ENCODE measurements at places on chromosomes 6 and 20.
A peak's percentile ranks its signal among the peaks of the same experiment; 100 is the strongest.

DNA sequence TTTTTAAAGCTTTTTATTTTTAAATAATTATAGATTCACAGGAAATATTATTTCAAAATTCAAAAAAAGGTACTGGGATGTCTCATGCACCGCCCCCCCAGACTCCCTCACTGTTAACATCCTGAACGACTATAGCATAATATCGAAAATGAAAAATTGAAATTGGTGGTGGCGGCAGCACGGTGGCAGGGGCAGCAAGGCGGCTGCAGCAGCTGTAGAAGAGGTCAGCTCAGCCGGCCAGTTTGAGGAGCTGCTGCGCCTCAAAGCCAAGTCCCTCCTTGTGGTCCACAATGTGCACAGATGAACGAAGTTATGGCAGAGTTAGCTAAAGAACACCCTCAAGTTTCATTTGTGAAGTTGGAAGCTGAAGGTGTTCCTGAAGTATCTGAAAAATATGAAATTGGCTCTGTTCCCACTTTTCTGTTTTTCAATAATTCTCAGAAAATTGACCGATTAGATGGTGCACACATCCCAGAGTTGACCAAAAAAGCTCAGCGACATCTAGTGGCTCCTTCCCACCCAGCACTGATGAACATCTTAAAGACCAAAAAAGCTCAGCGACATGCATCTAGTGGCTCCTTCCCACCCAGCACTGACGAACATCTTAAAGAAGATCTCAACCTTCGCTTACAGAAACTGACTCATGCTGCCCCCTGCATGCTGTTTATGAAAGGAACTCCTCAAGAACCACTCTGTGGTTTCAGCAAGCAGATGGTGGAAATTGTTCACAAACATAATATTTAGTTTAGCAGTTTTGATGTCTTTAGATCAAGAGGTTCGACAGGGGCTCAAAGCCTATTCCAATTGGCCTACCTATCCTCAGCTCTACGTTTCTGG lies 100.8 kb downstream of the FAM217A start:
- DNase-seq, result peak; percentile 61

DNA sequence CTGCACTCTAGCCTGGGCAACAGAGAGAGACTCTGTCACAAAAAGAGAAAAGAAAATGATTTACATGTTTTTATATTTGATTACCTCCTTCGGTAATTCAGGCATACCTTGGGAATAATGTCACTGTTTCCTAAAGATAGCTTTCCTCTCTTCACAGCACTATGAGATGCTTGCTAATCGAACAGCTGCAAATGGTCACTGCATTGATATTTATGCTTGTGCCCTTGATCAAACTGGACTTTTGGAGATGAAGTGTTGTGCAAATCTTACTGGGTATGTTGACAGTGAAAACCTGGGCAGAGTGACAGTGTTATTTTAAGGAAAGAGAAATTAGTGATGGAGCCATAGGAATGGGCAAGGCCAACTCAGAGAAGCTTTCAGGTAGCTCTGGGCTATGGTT lies 19.6 kb downstream of the SEC23B start:
- DNase-seq, result no peak

DNA sequence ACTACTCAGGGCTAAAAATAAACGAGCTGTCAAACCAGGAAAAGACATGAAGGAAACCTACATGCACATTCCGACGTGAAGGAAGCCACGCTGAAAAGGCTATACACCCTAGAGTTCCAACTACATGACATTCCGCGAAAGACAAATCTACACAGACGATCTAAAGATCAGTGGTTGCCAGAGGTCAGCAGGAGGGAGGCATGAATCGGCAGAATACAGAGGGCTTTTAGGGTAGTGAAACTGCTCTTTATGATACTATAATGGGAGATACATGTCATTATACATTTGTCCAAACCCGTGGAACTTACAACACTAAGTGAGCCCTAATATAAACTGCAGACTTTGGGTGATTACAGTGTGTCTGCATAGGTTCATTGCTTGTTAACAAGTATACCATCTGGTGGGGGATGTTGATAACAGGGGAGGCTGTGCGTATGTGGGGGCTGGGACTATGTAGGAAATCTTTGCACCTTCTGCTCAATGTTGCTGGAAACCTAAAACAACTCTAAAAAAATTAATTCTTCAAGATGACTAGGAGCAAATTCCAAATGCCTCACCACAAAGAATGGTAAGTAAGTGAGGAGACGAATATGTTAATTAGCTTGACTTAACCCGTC lies 132.2 kb upstream of the CDH4 start:
- no peak for DNase-seq

DNA sequence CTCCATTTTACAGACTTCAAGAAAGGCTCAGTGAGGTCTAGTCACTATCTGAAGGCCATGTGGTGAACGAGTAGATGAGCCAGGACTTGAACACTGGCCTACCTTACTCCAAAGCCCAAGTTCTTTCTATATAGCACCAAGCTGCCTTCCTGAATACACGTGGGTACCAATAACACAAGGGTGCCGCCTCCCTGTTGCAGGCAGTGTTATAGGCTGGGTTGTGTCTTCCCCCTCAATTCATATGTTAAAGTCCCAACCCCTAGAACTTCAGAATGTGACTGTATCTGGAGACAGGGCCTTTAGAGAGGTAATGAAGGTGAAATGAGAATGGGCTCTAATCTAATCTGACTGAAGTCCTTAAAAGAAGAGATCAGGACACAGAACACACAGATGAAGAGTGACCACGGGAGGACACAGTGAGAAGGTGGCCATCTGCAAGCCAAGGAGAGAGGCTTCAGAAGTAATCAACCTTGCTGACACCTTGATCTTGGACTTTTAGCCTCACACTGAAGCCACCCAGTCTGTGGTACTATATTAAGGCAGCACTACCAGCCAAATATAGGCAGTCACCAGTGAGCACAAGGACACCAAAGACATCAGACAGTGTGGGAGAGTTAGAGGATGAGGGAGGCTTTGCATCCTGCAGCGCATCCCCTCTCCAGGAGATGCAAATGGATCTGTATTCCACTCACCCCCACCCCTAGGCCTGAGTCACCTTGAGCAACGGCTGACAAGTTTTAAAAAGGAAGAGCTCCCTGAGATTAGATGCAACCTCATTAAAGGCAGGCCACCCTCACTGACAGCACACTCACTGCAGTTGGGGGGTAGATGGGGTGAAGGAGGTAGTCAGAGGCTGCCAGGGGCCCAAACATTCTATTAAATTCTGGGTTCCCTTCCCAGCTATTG lies 40.9 kb upstream of the LYRM2 start:
- no peak for DNase-seq

GRCh38 chr6:74312081-74312480 lies 616.1 kb downstream of the CD109 start:
- DNase-seq, result no peak

GRCh38 chr6:120431841-120432240 lies 902.4 kb downstream of the TBC1D32 start:
- no peak for DNase-seq

DNA sequence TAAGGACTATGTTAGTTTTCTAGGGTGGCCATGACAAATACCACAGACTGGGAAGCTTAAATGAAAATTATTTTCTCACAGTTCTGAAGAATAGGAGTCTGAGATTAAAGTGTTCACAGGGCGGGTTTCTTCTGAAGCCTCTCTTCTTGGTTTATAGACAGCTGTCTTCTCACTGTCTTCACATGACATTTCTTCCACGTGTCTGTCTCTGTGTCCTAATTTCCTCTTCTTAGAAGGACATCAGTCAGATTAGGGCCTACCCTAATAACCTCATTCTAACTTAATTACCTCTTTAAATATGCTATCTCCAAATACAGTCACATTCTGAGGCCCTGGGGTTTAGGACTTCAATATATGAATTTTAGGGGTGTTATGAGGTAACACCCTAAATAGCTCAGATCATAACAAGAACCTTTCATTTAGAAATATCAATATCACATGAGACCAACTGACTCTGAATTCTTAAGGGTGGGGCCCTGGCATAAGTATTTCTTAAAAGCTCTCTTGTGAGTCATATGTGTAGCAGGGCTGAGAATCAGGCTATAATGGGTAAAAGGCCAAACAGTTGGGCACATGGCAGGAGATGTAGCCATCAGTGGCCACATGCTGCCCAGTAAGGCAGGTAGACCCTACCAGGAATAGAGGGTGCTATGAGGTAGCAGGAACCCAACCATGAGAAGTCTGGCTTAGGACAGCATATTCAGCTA lies 62.0 kb upstream of the TENT5A start:
- no peak for DNase-seq

GRCh38 chr20:32534661-32535240 lies 50.4 kb downstream of the NOL4L start:
- peak; percentile 73 for DNase-seq

DNA sequence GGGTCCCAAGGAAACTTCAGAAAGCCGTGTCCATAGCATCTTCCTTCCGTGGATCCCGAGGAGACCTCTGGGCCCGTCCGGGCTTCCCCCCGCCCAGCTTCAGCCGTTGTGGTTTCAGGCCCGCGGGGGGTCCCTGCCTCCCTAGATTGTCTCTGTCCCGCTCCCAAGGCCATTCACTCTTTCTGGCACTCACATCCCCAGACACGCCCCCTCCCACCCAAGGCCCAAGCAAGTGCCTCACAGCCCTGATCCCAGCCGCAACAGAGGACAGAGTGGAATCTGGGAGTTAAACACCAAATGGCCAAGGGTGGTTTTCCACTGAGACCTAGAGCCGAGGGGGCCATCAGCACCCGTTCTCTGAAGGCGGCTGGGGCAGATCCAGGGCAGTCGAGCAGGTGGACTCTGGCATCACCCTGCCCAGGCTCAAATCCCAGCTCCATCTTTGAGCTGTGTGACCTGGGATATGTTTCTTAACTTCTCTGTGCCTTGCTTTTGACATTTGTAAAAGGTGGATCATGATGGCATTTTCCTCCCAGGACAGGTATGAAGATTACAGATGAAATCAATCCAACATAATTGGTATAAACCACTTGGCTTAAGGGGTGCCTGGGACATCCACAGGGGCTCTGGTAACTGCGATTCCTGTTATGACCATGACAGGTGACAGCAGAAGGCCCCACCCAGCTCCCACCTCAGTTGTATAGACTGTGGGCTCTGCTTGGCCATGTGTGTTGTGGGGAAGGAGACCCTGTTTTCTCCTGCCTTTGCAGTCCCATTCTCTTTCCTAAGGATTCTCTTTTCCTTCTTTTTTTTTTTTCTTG lies 48.1 kb downstream of the CTCFL start:
- DNase-seq, result no peak

- DNase-seq, result peak; percentile 14
Measured at GRCh38 chr6:24667378-24667803, 514 bp downstream of the ACOT13 start.
